ENCODE measurements at places on chromosomes 7 and 10. TPM values are rescaled to one million over a fixed set of nuclear protein-coding genes. Genes with fewer than 3 reads are reported as not detected.

The NRBF2 gene
- total RNA-seq: 56.2 TPM

DNA sequence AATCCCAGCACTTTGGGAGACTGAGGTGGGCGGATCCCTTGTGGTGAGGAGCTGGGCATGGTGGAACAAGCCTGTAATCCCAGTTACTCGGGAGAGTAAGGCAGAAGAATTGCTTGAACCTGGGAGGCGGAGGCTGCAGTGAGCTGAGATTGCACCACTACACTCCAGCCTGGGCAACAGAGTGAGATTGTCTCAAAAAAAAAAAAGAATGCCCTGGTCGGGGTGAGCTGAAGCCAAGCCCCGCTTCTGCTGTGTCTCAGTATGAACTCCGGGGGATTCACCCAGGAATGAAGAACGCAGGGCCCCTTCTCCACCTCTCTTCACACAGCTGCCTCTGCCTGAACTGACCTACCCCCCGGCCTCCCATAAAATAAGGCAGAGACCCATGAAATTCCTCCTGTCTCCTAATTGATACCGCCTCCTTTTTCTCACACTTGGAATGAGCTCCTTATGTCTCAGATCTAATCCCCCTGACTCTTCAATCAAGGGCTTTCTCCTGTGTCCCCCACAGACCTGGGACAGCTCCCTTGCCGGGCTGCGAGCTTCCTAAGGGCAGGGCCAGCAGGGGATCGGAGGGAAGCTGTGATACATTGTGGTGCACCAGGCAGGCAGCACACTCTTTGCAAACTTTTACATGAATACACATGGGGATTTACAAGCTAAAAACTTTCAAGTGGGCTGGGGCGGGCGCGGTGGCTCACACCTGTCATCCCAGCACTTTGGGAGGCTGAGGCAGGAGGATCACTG lies 911 bp upstream of the ZP3 start:
- DNase-seq: no peak

DNA sequence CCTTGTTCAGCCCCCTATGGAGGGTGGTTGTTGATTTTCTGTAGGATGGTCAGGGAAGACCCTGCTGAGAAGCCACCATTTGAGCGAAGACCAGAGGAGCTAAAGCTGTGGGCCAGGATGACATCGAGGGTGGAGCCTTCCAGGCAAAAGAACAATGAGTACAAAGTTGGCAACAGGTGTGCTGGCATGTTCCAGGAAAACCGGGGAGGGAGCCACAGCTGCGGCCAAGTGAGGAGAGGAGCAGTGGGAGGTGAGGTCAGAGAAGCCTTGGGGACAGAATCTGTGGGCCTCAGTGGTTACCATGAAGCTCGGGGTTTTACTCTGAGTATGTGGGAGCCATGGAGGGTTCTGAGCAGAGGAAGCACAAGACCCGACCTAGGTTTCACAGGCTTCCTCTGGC lies 75.6 kb upstream of the ZNF479 start:
- no peak for DNase-seq

The RNF32 gene
- total RNA-seq: not detected

The C10orf53 gene
- not detected for total RNA-seq

GRCh38 chr10:97056003-97056630 lies 129.6 kb downstream of the SLIT1 start:
- DNase-seq: no peak

DNA sequence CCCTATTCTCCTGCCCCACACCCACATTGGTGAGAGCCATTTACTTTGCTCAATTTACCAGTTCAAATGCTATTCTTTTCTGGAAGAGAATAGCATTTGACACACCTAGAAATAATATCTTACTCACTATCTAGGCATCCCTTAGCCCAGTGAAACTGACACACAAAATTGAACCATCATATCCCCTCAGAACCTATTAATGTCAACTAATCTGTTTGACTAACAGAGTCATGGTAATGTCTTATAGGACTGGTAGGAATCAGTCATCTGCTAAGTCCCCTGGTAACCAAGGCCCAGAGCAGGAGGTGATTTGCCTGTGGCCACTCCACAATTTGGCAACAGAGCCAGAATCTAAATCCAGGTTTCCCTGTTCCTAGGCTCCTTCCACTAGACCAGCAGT lies 63.3 kb downstream of the PPP1R3C start:
- DNase-seq: no peak

DNA sequence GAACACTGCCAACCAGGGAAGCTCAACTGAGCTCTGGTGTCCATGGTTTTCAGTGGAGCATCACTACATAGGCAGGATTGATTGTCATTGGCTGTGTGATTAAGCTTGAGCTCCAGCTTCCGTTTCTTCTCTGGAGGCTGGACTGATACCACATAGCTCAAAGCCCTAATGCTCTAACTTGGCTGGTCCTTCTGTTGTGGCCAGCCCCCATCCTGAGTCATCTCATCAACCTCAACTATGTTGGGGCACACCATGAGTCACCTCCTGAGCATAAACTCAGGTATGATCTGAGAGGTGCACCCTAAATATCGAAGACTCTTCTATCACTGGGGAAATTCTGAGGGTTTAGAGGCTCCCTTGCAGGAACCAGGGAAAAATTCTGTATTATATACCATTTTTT lies 114.5 kb upstream of the INHBA start:
- no peak for DNase-seq

GRCh38 chr7:45962861-45963260 lies 41.8 kb upstream of the IGFBP3 start:
- DNase-seq: no peak

GRCh38 chr10:62049624-62050345 lies 148.3 kb downstream of the ARID5B start:
- DNase-seq: no peak

GRCh38 chr10:79375321-79376077 lies 28.2 kb downstream of the PPIF start:
- no peak for DNase-seq

The PRF1 gene
- not detected for total RNA-seq

The ANLN gene
- 67.6 TPM for total RNA-seq

GRCh38 chr7:27364344-27364758 lies 121.7 kb downstream of the EVX1 start:
- DNase-seq: no peak

GRCh38 chr10:10208196-10208595 lies 809.5 kb upstream of the CELF2 start:
- DNase-seq: no peak

The ZRANB1 gene
- total RNA-seq: 13.2 TPM

- DNase-seq: no peak
Observed at GRCh38 chr10:126481181-126481580, 92.9 kb upstream of the ADAM12 start.

- DNase-seq: no peak
Observed at GRCh38 chr7:138455609-138456008, 4.5 kb upstream of the TRIM24 start.

The ANKRD30A gene
- not detected for total RNA-seq

The PGAM2 gene
- not detected for total RNA-seq

The AQP1 gene
- total RNA-seq: 0.03 TPM

GRCh38 chr7:132518102-132518838 lies 58.0 kb downstream of the PLXNA4 start:
- DNase-seq: peak; percentile 84

DNA sequence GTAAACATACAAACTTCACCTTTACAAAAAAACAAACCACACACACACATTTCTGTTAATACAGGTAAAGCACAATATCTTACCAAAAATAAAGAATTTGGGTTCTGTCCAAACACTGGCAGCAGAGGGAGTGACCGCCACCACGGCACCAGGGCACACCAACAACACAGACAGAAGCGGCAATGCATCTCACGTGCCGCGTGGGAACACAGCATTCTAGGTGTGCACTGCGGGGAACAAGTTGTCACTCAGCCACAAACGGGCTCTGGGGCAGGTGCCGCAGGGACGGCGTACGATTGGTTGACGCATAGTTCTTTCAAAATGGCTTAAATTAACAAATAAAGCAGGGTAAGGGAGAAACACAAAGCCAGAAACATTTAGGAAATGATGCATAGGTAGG lies 22.3 kb downstream of the PDGFA start:
- DNase-seq: no peak

DNA sequence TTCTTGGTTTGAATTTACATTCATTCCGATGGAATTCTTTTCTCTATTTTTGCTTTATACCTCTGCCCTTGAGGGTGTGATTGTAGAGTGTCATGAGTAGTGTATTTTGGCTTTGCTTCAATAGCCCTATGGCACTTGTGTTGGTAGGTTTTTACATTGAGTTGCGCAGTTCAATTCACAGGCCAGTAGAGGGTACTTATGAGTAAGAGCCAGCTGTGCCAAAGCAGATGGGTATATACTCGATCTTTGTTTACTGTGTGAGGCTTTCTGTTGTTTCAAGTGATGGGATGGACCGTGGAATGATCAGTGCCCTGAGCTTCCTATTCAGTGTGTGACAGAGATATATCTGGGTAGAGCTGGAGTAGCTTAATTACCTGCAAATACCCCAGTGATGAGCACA lies 4.3 kb upstream of the AKR1C3 start:
- peak; percentile 65 for DNase-seq

GRCh38 chr7:46545790-46546189 lies 624.7 kb upstream of the IGFBP3 start:
- no peak for DNase-seq

DNA sequence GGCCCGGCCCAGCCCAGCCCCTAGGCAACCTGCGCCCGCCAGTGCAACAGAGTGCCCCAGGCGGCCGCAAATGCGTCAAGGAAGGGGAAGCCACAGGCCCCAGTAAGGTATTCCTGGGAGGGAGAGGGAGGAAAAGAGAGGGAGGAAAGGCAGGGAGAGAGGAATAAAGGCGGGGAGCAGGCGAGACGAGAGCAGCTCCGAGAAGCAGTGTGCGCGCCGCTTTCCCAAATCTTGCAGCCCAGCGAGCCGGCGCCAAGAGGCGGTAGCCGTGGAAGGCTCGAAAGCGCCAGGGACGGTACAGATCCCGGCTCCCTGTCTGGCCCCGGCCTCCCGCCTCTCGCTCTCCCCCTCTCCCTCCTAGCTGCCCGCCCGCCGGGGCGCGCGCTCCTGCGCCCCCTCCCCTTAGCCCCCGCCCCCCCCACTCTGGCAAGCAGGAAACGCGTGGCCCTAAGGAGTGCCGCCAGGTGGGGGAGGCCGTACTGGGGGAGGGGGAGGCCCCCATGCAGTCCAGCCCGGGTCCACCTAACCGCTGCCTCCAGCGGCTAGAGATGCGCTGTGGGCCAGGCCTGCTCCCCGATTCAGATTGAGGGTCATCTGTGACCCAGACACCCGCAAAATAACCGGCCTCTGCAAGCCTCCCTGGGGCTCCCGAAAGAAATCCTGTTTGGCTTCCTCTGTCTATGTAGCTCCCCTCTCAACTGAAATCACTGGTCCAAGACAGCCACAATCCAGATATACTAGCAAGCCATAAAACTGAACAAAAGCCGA lies 4.3 kb downstream of the HOXA10 start:
- no peak for DNase-seq

GRCh38 chr10:24415455-24416125 lies 206.7 kb downstream of the KIAA1217 start:
- no peak for DNase-seq

The HSPA14 gene
- 28.2 TPM for total RNA-seq

DNA sequence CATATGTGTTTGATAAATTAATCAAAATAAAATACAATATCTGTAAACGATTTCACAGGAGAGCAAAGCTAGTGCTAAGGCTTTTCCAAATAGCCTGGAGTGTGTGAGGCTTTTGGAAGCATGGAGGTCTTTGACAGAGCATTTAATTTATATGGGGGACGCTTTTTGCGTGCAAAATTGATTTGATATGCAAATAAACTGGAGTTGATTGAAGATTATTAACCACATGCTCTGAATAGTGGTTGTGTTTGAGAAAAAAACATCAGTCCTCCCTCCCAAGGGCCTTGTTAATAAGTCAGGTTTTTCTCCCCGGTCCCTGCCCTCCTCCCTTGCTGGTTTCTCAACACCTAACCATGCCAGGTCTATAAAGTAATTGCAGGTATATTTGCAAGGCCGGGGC lies 85.1 kb upstream of the FGFR2 start:
- DNase-seq: no peak

DNA sequence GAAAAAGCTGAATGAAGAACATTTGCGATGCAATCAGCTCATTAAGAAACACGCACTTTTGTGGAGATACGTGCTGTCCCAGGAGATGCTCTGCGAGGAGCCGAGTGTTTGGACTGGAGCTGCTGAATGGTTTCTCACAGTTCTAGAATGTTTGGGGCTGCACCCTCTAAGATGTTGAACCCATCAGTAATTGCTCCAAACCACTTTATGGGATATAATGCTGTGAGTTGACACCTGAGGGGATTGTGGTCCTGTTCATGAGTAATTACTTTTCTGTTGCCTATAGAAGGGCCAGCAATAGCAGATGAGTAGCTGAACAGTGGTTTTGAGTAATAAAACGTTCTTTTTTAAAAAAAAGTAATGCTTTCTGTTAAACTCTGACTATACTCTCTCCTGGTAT lies 63.1 kb downstream of the IKZF1 start:
- DNase-seq: no peak

The ZNF117 gene
- 0.16 TPM for total RNA-seq

DNA sequence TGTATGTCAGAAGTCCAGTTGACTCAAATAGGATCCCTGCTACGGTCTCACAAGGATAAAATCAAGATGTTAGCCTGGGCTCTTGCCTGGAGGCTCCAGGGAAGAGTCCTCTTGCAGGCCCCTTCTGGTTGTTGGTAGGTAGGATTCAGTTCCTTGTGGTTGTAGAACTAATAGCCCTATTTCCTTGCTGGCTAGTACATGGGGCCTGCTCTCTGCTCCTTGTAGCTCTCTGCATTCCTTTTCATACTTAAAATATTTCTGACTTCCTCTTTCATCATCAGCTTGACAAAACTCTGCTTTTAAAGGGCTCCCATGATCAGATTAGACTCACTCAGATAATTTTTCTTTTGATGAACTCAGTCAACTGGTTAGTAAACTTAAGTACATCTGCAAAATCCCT lies 756.7 kb downstream of the GATA3 start:
- no peak for DNase-seq

The KLLN gene
- 0.08 TPM for total RNA-seq

DNA sequence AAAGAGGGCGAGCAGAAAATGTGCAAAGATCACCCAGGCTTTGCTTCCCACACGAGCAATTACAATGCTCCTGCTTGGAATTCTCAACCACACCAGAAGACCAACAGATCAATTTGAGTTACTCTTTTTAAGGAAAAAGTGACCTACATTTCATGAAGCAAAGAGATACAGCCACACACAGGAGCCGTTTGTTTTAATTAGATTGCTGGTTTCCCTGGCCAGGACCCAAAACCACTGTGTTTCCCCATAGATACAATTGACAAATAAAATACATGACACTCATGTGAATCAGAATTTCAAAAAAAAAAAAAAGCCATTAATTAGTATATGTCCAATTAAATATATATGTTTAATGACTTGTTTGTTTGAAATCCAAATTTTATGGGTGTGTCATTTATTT lies 458.3 kb downstream of the PLXDC2 start:
- DNase-seq: peak; percentile 26

Data from SK-MEL-5 (cell line).